Stimulated activated naive CD4-positive, alpha-beta T cell treated with Interleukin-2 at 50 U/mL for 16 hours (primary cell): ENCODE measurements at places on chromosomes 11 and 22.

- no peak for DNase-seq
These were observed 52.7 kb downstream of the IGF2 start for GRCh38 chr11:2086239-2087040.

GRCh38 chr11:73402834-73403185 lies 26.6 kb downstream of the RELT start:
- DNase-seq, result no peak

- DNase-seq, result no peak
These were observed 4.5 kb downstream of the RNH1 start for GRCh38 chr11:502288-503178.

DNA sequence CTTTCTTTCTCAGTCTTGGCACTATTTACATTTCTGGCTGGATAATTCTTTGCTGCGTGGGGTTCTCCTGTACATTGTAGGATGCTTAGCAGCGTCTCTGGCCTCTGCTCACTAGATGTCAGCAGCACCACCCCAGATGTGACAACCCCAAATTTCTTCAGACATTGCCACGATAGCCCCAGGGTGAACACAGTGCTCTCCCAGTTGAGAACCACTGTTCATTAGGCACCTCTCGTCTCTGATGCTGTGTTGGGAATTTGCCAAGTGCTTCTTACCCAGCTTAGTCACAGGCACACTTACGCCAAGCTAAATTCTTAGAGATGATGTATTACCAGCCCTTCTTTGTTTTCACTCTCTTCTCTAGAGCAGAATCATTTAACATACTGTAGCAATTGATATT lies 9.4 kb downstream of the TRIM6 start:
- DNase-seq, result no peak

DNA sequence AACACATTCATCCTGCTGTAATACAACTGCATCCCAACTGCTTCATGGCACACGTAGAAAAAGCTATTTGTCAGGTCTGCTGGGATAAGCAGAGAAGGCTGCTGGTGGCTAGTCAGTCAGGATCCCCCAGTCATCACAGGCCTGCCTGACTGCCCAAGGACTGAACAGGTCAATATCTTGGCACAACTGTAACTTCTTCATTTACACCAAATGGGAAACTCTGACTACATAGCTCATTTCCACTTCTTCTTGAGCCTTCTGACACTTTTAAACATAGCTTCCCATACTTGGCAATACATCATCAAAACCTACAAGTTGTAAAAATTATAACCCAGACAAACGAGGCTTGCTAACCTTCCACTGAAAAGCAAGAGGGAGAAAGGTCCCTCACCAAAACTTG lies 2.8 kb downstream of the TMEM9B start:
- DNase-seq, result no peak

GRCh38 chr11:63639199-63639832 lies 25.1 kb upstream of the PLAAT3 start:
- DNase-seq, result no peak

DNA sequence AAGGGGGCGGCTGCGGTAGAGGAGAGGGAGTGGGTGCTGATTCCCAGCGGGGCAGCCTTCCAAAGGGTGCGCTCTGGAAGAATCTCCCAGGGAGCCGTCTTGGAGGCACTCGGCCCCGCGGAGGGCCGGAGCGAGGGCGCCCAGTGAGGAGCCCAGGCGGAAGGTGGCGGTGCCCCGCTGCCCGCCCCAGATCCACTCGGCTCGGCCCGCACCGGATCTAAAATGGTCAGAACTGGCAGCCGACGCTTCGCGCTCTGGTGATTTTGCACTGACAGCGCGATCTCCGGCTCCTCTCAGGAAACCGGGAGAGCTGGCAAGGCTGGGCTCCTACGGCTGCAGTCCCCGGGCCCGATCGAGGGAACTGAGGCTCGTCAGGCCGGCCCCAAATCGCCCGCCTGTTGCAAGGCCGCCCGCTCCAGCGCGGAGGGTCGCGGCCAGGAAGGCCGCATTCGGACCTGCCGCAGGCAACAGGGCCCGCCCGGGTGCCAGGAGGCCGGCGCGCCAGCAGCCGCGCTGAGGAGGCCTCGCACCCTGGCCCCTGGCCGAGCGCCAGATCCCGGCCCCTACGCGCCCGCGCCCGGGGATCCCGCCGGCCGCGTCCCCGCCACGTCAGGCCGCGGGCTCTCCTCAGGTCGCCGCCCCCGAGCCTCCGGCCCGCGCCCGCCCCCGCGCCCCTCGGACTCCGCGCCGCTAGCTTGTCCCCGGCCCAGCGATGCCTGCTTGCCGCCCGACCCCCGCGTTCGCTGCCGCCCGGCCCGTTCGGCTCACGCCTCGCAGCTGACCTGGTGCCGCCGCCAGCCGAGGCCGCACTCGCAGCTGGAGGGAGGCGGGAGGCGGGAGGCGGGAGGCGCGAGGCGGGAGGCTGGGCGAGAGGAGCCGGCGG lies at the start of gene KLHL22:
TSS of gene KLHL22 (minus strand) at position 818 of the 883 bp plus-strand sequence. CDS start 6,584 bp downstream, outside the sequence.
- no peak for DNase-seq

DNA sequence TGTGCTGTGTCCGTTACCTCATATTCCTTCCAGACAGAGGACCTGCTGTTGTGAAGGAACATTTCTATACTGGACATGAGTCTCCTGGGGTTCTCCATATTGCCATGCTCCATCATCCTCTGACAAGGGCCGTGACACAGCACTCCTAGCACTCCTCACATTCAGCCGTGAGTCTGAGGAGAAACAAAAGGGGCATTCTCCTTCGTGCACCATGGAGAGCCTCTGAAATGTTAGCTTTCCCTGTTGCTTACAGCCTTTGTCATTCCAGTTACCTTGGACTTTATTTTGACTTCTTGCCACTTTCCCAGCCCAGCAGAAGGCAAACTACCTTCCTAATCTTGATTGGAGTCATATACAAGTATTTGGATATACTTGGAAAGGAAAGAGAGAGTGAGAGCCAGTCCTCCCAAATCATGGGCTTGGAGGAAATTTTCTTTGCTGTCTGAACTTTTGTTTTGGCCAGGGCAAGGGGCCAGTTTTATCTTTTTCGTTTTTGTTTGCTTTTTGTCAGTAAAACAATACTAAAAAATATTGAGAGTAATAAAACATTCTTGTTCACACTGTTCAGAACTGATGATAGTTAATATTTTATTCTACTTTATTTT lies 29.1 kb upstream of the TECTA start:
- no peak for DNase-seq

GRCh38 chr22:27815826-27816530 lies 14.4 kb upstream of the MN1 start:
- no peak for DNase-seq

DNA sequence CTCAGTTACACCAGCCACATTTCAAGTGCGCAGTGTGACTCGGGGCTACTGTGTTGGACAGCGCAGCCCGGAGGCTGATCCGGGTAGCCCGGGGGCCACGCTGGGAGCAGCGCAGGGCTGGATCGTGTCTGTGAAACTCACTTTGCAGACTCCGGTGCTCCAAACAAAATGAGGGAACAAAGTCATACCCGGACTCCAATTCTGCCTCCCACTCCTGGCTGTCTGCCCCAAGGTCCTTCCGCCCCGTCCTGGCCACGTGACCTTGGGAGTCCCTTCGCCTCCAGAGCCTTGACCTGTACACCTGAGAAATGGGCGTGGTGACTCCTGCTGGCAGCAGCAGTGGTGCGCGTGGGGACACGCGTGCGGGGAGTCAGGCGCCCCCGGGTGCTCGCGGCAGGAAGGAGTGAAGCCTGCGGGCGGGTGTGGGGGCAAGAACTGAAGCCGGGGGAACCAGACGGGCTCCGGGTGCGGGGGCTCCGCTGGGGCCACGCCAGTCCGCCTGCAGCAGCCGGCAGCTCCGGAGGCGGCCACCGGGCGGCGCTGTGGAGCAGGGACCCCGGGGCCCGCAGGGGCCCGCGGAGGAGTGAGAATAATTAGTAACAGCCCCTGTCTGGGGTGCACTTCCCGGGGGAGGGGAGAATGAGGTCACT lies 42.4 kb downstream of the KCNJ4 start:
- DNase-seq, result no peak

GRCh38 chr11:71988050-71988449 lies 10.7 kb upstream of the IL18BP start:
- no peak for DNase-seq

DNA sequence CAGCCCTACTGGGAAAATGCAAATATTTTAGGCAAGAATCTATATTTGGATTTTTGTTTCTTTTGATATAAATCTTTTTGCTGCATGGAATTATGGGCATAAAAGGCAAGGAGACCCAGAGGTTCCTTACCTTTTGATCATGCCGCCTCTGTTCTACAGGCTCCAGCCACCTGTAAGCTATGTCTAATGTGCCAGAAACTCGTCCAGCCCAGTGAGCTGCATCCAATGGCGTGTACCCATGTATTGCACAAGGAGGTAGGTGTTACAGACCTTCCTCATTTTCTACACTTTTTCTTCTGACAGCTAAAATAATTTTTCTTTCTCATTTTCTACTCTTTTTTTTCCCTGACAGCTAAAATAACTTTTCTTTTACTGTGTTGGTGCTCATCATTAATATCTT lies 8.2 kb upstream of the BACE1-AS start:
- no peak for DNase-seq

GRCh38 chr11:68905421-68906360 lies 2.0 kb downstream of the IGHMBP2 start:
- DNase-seq, result no peak

DNA sequence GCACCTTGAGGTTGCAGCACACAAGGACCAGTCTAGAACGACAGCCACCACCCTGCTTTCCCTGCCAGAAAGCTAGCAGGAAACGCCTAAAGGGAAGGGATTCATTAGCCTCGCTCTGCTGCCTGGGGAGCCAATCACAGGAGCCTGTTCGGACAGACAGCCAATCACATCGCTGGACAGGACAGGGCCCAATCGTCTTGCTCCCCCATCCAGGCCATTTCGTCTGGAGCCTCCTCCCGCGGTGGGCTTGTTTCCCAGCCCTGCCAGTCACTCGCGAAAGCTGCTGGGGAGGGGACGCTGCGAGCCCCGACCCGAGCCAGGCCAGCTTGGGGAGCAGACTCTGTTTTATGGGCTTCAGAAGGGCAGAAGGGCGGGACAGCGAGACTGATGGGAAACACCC lies 79.8 kb upstream of the NCAM1 start:
- DNase-seq, result no peak

GRCh38 chr22:45887202-45888131 lies 89.5 kb downstream of the WNT7B start:
- DNase-seq, result no peak

DNA sequence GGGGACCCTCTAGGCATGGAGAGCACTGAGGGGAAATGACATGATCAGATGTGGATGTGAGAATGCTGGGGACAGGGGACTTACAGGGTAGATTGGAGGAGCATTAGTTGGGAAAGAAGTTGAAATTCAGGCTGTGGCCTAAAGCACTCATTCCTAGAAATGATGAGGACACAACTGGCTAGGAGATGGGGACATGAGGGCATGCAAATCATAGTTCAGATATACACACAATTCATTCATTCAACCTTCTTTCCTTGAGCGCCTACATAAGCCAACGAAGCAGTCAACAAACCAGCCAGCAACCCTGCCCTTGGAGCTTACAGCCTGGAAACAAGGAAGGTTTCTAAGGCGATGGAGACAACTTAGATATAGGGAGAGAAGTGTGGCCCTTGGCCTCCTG lies 14.2 kb downstream of the CSF2RB start:
- no peak for DNase-seq

DNA sequence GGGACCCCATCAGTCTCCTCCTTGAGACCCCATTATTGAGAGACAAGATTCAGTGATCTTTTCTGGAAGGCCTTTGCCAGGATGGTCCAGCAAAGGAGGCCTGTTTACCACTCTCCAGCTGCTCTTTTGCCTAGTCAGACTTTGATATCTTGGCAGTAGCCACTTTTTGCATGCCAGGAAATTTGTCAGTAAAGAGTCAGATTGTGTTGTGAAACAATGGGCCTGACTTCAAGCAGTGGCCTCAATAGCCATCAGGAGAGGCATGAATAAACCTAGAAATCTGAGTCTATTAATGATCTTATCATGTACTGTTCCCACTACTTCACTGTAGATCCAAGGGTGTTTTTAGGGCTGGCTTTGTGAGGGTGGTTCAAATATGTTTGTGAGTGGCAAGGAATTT lies 479.4 kb downstream of the JRKL start:
- no peak for DNase-seq

DNA sequence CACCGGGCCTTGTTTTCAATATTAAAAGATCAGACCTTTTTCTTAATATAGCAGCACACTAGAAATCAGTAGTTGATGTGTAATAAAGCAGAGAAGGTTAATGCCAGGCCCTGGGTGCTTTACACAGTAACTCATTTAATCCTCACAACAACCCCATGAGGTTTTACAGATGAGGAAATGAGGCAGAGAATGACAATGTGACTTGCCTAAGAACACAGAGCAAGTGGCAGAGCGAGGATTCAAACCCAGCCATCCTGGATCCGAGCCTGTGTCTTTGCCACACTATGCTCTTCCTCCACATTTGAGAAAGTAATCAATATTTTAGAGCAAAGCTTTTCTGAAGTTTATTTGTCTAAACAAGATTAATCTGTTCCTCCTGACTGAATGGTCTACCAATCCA lies 7.2 kb downstream of the JAML start:
- peak; percentile 32 for DNase-seq

DNA sequence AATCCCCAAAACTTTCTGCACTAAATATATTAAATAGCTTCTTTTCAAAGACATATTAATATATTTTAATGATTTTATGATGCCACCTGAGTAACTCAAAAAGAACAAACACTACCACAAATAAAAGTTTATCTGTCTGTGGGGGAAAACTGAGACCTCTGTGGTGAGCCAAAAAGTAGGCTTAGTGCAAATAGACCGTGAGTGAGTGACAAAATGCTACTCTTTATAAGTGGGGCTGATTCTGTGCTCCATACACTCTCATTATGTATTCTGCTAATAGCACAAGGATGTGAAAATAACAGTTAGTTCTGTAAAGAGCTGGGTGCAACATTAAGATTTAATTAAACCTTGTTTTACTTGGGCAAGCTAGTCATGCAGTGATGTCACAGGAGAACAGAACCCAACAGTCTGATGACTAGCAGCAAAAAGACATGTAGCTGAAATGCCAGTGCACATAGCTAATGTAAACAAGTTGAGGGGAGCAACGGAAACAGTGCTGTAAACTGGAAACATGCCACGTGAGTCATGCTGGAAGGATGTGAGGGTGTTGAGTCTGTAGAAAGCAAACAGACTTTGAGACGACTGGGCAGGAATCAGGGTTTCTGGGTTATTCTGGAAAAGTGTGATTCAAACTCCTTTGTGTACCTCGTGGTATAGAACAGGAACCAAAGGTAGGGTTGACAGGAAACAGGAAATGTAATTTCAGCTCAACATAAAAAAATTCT lies 1130.4 kb downstream of the LRRC4C start:
- DNase-seq, result no peak
